Retina (tissue), 1 donor: ENCODE measurements at places on chromosomes 3 and 15.

- no peak for DNase-seq
These were observed 22.8 kb upstream of the NOX5 start for GRCh38 chr15:68991723-68992122.

- DNase-seq, result peak; percentile 45
These were observed 3.8 kb downstream of the VEPH1 start for GRCh38 chr3:157499342-157499963.

GRCh38 chr3:100518983-100519382 is 26.6 kb downstream of the TMEM45A start:
- DNase-seq, result no peak

GRCh38 chr15:65204931-65205660 is 6.2 kb downstream of the CILP start:
- DNase-seq, result no peak

DNA sequence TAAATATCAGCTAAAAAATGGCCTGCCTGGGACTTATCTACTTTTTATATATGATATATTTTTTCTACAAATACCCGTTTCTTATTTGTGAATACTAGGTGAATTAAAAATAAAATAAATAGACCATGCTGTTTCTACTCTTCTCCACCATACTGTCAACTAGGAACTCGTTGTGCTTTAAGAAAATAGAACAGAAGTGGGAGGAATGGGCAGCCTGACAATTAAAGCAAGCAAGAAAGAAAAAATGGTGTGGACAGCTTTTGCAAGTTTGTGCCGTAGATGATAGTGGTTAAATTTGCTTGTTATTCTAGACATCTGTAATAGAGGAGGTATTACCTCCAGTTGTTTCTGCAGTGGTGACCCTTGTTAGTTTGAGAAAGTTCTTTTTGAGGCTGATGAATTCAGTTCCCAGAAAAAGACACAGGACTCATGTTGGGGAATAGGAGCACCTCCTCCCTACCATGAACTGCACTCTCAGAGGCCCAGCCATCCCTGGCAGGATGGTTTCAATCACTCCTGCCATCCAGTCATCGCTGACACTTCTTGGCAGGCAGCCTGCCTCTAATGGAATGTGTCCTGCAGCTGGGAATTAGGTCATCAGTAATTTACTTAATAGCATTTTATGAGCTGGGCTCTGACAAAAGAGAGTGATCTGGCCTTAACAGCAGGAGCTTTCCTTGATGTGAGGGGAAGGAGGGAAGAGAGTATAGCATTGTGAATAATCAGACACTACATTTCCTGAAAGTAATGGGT is 105.0 kb upstream of the GAP43 start:
- peak; percentile 74 for DNase-seq
